ENCODE measurements at places on chromosomes 5 and 9.

GRCh38 chr5:45109636-45110035, 300.9 kb downstream of the MRPS30 start:
- DNase-seq = no peak

DNA sequence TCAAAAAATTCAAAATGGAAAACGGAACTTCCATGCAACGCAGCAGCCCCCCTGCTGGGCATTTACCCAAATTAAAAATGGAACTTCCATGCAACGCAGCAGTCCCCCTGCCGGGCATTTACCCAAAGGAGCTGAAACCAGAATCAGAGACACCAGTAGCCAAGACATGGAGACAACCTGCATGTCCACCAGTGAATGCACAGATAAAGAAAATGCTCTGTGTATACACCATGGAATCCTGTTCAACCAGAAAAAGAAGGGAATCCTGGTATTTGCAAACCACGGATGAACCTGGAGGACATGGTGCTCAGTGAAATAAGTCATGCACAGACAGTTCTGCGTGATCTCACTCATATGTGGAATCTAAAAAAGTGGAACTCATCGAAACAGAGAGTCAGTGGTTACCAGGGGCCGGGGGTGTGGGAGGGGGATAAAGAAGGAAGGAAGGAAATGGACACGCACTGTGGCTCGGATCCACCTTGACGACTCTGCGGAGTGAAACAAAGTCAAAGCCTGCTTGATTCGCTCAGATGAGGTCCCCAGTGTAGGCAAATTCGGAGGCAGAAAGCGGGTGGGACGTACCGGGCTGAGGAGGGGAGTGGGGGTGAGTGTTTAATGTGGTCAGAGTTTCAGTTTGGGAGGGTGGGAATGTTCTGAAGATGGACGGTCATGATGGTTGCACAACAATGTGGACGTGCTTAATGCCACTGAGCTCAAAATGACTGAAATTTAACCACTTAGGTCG, 40.2 kb upstream of the EXOC3 start:
- DNase-seq = no peak

DNA sequence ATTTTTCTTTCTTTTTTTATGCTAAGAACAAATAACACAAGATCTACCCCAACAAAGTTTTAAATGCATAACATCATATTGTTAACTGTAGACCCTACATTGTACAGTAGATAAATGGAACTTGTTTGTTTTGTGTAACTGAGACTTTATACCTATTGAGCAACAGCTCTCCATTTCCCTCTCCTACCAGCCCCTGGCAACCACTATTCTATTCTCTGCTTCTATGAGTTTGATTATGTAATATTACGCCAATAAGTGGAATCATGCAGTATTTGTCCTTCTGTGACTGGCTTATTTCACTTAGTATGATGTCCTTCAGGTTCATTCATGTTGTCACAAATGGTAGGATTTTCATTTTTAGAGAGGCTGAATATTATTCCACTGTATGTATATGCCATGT, 308.2 kb upstream of the PRR16 start:
- peak; percentile 5 for DNase-seq

DNA sequence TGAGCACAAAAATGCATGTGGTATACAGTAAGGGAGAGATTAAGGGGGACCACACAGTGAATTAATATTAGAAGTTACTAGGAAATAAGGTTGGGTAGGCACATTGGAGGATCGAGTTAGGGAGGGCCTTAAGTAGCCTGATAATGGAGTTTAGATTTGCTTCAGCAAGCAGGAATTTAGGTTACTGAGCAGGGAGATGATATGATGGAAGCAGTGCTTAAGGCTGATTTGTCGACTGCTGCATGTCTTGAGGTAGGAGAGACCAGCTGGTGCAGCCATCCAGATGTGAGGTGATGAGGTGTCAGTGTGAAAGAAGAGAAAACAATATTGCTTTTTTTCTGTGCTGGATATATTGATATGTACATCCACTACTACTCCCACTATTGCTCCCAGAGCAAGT, 55.2 kb upstream of the ACTBL2 start:
- no peak for DNase-seq

GRCh38 chr9:35057271-35057620, 15.2 kb downstream of the VCP start:
- no peak for DNase-seq

DNA sequence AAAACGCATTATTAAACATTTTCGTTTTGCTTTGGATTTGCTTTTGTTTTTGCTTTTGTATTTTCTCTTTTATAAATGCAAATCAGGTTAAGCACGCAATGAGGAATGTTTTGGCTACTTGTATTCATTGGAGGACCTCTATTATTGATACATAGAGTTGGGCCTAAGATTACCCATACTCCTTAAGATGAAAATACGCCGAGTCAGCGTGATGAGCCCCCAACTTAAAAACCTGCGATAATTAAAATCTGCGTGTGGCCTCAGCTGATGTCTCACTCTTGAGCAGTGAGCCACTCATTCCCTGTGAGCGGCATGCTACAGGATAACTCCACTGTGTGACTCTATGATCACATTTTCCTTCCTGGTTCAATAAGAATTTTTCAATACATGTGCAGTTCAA, 518.3 kb downstream of the IRX1 start:
- DNase-seq = no peak

- no peak for DNase-seq
These were observed 83.8 kb upstream of the TNFAIP8 start for GRCh38 chr5:119271758-119272730.

- no peak for DNase-seq
These were observed 22.4 kb downstream of the TRIO start for GRCh38 chr5:14165375-14166106.

- DNase-seq = peak; percentile 94
These were observed 127.4 kb downstream of the BARX1 start for GRCh38 chr9:93827545-93828330.
